ENCODE measurements at places on chromosomes 4 and X. TPM values are rescaled to one million over a fixed set of nuclear protein-coding genes. Genes with fewer than 3 reads are reported as not detected.

The RENBP gene
- 43.4 TPM for total RNA-seq

The EPHA5 gene
- not detected for total RNA-seq

The BST1 gene
- 15.0 TPM for total RNA-seq

The CYP2U1 gene
- total RNA-seq: 10.2 TPM

The STK26 gene
- 7.3 TPM for total RNA-seq

The KLB gene
- 50.3 TPM for total RNA-seq

The OTUD6A gene
- not detected for total RNA-seq

The EGF gene
- total RNA-seq: not detected

The HS6ST2 gene
- total RNA-seq: 0.22 TPM

The TSPAN6 gene
- total RNA-seq: 29.1 TPM

The CXCL6 gene
- total RNA-seq: not detected

The AFAP1 gene
- 23.3 TPM for total RNA-seq

The EOLA2 gene
- total RNA-seq: 11.7 TPM

The S100G gene
- total RNA-seq: not detected

The RTL5 gene
- total RNA-seq: 7.5 TPM

The TECRL gene
- not detected for total RNA-seq

The ATRX gene
- total RNA-seq: 148 TPM

The GUCY1A1 gene
- 21.1 TPM for total RNA-seq

The ZNF732 gene
- total RNA-seq: not detected

The SPANXD gene
- not detected for total RNA-seq

The TRPC3 gene
- total RNA-seq: 0.51 TPM

The GPR50 gene
- not detected for total RNA-seq

The AWAT2 gene
- not detected for total RNA-seq

The CCKAR gene
- total RNA-seq: not detected

The UNC5C gene
- total RNA-seq: 0.65 TPM

The AIFM1 gene
- total RNA-seq: 22.3 TPM

The MID2 gene
- 21.6 TPM for total RNA-seq

The AKAP4 gene
- not detected for total RNA-seq

The ATOH1 gene
- total RNA-seq: not detected

The DIPK2B gene
- total RNA-seq: 130 TPM

The RNF212 gene
- total RNA-seq: 6.4 TPM

The USP17L17 gene
- total RNA-seq: not detected

The ASB12 gene
- not detected for total RNA-seq

The MSANTD1 gene
- not detected for total RNA-seq

The TSC22D3 gene
- total RNA-seq: 681 TPM

The TMEM47 gene
- 54.9 TPM for total RNA-seq

The UGT2A3 gene
- not detected for total RNA-seq

The IRAK1 gene
- total RNA-seq: 74.4 TPM

The VCX2 gene
- not detected for total RNA-seq

The SERPINA7 gene
- not detected for total RNA-seq

The CAMK2D gene
- 81.3 TPM for total RNA-seq

The PROM1 gene
- 0.16 TPM for total RNA-seq

The GABRG1 gene
- total RNA-seq: 0.33 TPM

The CORIN gene
- 4.4 TPM for total RNA-seq

The ANKRD50 gene
- total RNA-seq: 12.6 TPM

The KLHL4 gene
- total RNA-seq: 1.1 TPM

The PTPN13 gene
- total RNA-seq: 35.7 TPM

The BDH2 gene
- total RNA-seq: 49.4 TPM

The NLRP2B gene
- total RNA-seq: not detected

All from subcutaneous adipose tissue (tissue), 4 donors.